ENCODE measurements at places on chromosomes 11 and 22.

GRCh38 chr11:117217141-117218084, 14.5 kb downstream of the PCSK7 start:
- DNase-seq, result no peak

DNA sequence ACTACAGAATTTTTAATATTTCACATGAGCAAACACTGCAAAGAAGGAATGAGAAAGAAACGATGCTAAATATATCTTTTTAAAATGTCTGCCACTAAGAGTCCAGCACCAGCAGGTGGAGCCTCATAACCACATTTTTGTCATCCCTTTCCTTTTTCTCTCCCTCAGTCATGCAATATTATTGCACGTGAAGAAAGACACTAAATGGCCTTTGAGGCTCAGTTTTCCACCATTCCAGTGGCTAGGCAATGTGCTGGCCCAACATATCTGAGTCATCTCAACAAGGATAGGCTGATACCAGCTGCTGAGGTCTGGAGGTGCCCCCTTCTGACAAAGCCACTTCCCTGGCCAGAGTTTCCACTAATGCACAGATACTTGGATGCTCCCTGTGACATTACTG, 1.8 kb downstream of the ALKBH8 start:
- DNase-seq, result no peak

GRCh38 chr11:6453152-6453551, 12.4 kb upstream of the HPX start:
- DNase-seq, result no peak

DNA sequence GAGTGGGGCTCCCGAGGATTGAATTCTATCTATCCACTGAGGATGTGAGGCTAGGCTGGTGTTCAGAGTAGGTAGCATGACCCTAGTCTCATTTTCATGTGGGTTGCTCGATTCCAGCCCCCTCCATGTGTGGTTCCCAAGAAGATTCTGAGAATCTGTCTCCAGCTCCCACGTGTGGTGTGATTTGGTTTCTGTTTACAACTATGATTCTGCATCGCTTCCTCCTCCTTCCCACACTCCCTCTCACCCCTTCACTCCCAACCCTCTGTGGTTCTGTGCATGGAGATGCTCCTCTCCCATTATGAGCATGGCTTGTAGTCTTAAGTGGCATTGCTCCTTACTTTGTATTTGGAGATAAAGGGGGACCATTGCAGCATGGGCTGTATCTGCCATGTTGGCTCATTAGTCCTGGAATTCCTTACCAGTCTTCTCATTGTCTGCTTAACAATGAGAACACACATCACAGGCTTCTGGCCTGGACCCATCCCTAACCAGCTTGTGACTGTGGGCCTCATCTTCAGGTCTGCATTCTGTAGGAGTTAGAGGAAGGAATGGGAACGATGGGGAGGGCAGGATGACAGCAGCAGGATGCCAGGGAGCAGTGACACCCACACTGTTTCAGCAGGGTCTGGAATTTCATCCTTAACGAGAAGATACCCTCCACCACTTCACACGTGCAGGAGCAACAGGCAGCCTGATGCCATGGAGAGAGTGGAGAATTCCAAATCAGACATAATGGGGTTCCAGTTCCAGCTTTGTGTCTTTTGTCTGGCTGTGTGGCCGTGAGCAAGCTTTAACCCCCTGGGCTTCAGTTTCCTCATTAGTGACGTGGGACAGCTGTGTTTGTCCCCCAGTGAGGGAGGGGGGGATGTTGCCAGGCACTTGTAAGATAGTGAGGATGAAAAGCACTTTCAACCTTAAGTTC, 86.0 kb downstream of the CCDC81 start:
- DNase-seq, result no peak

DNA sequence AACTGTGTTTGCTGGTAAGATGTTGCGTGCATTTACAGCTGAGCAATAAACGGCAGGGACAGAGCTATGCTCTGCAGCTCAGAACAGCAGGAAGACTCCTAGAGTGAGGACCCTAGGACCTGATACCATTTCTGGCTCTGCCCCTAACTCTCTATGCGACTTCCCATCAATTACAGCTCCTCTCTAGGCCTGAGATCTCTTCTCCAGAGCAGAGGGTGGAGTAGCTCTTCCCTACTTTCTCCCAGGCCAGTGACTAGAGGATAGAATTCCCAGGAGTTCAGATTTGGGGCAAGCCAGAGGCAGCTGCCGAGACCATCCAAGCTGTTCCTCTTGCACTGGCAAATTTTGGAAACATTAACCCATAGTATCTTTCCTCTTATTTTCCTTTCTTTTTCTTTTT, 12.8 kb upstream of the SCGB1A1 start:
- DNase-seq, result no peak

GRCh38 chr11:46492532-46492931, 101.0 kb upstream of the CHRM4 start:
- DNase-seq, result no peak

DNA sequence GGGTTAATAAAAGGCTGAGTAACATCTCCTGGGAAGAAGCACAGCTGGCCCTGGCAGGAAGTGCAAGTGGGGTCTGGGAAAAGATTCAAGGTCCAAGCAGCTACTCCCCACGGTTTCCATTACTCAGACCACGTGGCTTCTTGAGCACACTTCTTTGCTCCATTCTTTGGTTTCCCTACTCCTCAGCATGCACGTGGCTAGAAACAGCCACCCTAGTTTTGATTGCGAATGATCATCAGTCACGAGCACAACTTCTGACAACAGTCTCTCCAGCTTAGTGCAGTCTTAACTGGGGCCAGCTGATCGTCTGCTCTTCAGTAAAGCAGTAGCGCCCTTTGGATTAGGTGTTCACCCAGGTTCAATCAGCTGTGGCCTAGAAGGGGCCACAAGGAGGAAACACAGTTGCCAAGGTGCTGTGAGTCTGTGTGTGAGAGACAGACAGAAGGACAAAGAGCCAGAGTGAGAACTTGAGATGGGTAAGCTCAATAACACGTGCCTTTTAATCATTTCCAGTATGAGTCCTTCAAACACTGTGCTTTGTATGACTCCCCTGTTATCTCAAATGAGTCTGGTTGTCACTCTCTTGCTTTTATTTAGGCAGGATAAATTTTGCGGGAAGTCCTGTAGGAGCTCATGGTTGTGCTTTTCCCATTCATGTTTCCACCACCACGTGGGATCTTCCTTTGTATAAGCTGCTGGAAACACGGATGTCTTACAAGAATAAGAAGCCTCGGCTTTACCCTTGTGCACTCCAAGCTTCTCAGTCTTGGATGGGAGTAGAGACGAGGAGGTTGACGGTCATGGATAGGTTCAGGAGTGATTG, 901 bp upstream of the PARVA start:
- no peak for DNase-seq

DNA sequence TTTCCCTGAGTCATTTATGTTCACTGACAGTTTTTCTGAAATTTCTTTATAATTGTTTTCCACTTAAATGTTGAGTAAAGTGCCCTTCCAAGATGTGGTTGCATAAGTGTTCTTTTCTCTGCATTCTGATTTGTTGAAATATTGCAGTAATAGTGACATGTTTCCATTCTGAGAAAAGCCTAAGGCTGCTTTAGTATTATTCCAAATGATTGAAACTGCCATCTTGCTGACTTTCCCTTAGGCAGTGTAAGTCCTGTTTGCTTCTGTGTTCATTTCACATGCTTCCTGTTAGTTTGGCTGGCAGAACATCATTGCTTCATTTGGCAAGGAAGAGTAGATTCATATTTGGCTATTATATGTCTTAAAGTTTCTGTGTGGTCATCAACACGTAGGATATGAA, 146.5 kb downstream of the ELP4 start:
- no peak for DNase-seq

DNA sequence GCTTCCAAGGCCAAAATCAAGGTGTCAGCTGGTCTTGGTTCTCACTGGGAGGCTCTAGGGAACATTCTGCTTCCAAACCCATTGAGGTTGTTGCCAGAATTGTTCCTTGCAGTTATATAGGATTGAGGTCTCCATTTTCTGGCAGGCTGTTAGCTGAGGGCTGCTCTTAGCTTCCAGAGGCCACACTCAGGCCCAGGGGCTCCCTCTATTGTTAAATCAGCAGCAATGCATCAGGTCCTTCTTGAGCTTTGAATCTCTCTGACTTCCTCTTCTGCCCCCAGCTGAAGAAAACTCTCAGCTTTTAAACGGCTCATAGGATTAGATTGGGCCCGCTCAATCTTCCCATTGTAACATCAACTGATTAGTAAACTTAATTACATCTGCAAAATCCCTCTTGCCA, 39.3 kb upstream of the BSX start:
- no peak for DNase-seq

- no peak for DNase-seq
These were observed at the start of gene PRG2 for GRCh38 chr11:57390535-57390934. Gene PRG2 (minus strand): TSS chr11:57390650. CDS start chr11:57389944, 706 bp downstream.

DNA sequence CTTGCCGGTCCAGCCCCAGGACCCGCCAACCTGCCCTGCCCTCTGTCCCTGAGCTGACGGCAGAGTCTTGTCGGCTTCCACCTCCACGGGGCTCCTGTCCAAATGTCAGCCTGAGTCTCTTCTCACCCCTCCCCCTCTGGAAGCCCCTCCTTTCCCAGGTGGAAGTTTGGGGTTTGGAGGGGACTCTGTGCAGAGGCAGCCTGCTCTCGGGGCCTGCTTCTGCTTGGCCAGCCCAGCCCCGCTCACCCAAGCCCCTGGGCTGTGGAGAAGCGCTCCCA, 31.0 kb downstream of the CTTN start:
- DNase-seq, result no peak

GRCh38 chr11:130146796-130147195, 12.8 kb upstream of the ST14 start:
- no peak for DNase-seq

- no peak for DNase-seq
These were observed 261.0 kb downstream of the BRD1 start for GRCh38 chr22:49566693-49567092.

DNA sequence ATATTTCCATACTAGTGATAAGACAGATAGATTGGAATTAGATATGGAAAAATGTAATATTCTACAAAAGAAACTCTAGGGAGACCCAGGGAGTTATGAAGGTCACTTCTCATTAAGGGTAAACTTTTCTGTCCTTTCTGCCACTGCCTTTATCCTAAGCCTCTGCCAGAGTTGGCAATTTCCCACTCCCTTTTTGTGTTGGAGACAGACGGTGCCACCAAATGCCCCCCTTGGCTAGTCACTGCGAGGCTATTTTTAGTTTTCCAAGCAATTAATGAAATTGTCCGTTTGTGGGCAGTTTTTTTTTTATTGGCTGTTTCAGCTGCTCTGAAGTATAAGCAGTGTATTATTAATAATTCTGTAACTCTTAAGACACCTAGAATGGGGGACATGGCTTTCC, 67.6 kb upstream of the TENM4 start:
- DNase-seq, result no peak

DNA sequence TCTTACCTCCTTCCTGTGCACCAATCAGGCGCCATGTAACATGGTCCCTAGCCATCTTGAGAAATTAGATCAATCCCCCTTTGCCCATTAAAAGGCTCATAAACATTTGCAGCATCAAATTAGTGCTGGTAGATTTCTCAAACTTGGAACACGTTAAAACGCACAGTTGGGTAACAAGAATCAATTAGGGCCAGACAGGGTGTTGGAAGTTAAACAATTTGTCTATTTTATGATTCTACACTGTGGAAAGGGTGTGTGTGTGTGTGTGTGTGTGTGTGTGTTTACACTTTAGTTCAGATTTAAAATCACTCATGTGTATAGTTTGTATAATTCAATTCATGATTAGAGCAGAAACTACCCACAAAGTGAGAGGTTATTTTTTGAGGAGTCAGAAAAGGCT, 682.0 kb downstream of the OPCML start:
- DNase-seq, result no peak

DNA sequence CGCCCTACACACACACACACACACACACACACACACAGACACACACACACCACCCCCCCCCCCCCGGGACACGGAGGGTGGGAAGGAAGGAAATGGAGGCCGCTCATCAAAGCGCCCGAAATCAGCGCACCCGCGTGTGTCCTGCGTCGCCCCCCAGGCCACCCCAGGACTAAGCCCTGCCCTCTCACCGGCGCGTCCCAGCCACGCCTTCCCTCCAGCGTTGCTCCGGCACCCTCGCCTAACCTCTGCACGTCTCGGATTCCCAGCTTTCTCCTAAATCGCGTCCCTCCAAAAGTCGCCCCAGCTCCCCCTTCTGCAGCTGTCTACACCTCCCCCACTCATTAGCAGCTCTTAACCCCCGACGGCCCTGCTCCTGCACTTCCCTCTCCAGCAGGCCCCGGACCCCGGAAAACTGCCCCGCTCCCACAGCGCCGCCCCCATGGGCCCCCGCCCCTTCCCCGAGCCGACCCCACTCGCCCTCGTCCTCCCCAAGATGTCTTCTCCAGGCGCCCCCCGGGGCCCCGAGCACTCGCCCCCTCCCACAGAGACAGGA, 557 bp downstream of the PACSIN2 start:
- no peak for DNase-seq

- DNase-seq, result no peak
These were observed 6.4 kb upstream of the UBASH3B start for GRCh38 chr11:122649116-122649515.

DNA sequence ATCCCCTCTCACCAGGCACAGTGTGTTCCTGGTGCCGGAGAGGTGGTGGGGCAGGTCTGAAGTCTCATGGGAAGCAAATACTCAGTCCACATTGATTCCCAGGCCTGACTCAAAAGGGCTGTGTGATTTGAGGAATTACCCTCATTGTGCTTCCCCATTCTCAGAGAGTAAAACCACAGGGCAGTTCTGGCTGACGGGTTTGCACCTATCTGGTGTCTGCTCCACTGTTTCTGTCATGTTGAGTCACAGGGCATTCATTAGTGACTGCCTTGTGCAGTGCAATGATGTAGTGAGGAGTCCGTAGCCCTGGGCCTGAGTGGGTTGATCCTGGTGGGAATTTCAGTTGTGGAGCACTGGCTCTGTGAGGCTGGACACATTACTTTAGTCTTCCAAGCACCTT, 85.2 kb upstream of the ARHGAP20 start:
- no peak for DNase-seq

DNA sequence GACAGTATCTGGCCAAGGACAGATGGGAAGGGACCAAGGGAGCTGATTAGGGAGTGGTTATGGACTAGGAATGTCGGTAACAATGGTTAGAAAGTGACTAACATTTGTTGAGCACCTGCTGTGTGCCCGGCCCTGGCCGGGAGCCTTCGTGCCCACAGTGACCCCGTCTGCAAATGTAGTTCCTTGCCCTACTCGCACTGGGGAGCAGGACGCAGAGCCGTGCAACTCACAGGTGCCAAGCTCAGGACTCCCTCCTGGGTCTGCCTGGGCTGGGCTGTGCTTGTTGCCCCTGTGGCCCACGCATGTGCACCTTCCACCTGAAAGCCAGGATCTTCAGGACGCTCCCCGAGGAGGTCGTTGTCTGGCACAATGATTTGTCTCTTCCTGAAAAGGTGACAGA, 56.7 kb upstream of the PPP6R3 start:
- DNase-seq, result no peak

DNA sequence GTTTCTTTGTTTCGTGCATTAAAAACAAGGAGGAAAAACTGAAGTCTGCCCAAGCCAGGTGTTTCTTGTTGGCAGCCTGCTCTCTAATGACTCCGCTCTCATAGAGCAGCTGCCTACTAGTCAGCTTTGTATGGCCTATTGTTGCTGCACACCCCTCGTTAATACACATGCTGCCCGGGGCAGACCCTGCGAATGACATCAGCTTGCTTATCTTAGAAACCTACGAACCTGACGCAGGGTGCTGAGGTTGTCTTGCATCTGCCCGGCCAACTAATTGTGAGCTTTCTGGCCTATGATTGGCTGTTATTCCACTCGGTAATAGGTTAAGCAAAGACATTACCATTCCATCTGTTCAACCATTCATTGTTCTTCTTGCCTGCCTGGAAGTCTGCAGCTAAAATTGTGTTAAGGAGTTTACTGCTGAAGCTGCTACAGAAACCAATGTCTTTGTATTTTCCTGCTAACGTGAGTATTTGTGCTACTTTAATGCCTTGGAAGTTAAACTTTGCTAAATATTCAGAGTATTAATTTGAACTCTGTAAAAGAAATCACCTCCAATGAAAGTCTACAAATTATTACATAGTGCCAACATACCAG, 37.5 kb downstream of the ZC3H12C start:
- no peak for DNase-seq
